ENCODE measurements at places on chromosomes 2 and 18. TPM values are rescaled to one million over a fixed set of nuclear protein-coding genes. Genes with fewer than 3 reads are reported as not detected.

The BMP10 gene
- total RNA-seq: 0.17 TPM

The TUBA4B gene
- not detected for total RNA-seq

The CHPF gene
- total RNA-seq: 12.6 TPM

DNA sequence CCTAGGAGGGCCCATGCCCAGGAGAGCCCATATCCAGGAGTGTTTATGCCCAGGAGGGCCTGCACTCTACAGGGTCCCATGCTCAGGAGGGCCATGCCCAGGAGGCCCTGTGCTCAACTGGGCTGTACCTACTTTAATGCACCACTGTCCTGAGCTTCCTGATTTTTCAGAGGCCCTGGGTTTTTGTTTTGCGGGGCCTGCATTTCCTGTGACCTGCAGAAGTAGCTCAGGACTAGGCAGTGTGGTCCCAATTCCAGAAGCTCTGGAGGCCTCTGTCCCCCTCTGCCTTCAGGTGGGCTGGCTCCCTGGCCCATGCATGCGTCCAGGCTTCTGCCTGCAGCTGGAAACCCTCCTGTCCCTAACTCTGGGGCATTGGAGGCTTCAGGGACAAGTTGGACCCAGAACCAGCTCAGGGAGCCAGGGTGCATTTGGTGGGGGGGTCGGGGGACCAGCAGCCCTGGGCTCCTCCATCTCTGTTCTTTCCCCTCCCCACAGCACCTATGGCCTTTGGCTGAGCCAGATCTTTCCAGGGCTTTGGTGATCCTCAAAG, 10.8 kb downstream of the GPR35 start:
- no peaks in the 10 kb centered on the region for H3K27me3 ChIP-seq
- H3K27ac ChIP-seq: no peak overlapping the region
- no peak for DNase-seq
- no peak overlapping the region for H3K4me3 ChIP-seq
- no peaks in the 10 kb centered on the region for H3K4me1 ChIP-seq

- no peaks in the 10 kb centered on the region for H3K4me1 ChIP-seq
- H3K4me3 ChIP-seq: no peak overlapping the region
- H3K36me3 ChIP-seq: no peaks in the 10 kb centered on the region
- H3K27ac ChIP-seq: no peak overlapping the region
- no peak for DNase-seq
Observed at GRCh38 chr2:211760103-211760502, 778.5 kb downstream of the ERBB4 start.
